ENCODE measurements at places on chromosomes 3 and 15.

- no peak for DNase-seq
Observed at GRCh38 chr3:156033428-156033827, 87.0 kb upstream of the KCNAB1 start.

DNA sequence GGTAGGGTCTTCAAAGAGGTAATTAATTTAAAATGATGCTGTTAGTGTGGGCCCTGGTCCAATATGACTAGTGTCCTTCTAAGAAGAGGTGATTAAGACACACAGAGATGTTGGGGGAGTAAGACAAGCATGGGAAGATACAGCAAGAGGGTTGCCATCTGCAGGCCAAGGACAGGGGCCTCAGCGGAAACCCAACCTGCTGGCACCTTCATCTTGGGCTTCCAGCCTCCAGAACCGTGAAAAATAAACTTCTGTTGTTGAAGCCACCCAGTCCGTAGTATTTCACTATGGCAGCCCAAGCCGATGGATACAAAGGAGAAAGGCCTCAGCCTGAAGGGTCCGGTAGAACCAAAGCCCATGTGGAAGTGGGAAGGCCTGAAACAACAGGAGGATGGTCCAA is 161.7 kb upstream of the UBE2E1 start:
- no peak for DNase-seq

GRCh38 chr15:94366781-94367180 is 135.4 kb downstream of the MCTP2 start:
- no peak for DNase-seq

DNA sequence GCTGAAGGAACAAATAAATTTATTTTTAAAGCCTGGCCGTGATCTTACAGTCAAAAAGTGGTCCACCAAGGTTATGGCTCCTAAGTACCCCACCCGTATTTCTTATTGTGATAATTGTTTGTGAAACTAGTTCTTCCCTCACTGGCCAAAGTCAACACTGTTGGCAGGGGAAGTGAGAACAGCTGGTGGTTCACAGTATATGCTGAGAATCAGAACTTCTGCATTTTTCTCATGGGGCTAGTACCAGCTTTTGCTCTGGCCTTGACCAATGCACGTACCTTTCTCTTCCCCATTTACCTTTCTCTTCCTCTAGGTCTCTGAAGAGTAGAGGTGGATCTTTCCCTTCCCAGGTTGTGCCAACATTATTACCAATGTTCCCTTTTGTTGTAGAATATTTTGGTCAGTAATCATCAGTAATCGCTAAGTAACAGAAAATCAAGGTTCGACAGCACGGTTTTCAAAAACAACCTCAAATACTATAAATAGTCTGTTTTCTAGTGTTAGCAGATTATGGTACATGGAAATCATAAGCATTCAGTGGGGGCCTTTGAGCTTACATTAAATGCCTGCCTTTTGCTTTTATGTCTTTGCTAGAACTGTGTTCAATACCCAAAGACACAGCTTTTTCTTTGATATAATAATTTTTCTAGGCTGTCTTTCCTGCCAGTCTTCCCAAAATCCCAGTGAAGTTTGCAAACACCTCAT is 268.0 kb downstream of the LPP start:
- no peak for DNase-seq

Data from stimulated activated CD4-positive, alpha-beta T cell treated with anti-CD3 and anti-CD28 coated beads, Interleukin-1b, Interleukin-23, amount 100 ng/mL, for 1 hour (primary cell).